Tibial nerve (tissue), 4 donors: ENCODE measurements at places on chromosomes 7 and 10. TPM values are rescaled to one million over a fixed set of nuclear protein-coding genes. Genes with fewer than 3 reads are reported as not detected.

GRCh38 chr7:156753229-156753560 lies 112.6 kb downstream of the RNF32 start:
- H3K4me3 ChIP-seq = no peak overlapping the region
- no peak for DNase-seq
- H3K4me1 ChIP-seq = no peaks in the 10 kb centered on the region
- H3K27ac ChIP-seq = no peak overlapping the region
- no peaks in the 10 kb centered on the region for H3K27me3 ChIP-seq
- no peaks in the 10 kb centered on the region for H3K36me3 ChIP-seq

Gene TWIST1
- total RNA-seq = 45.9 TPM

- H3K27ac ChIP-seq = peak overlapping the region; percentile 57
- H3K27me3 ChIP-seq = no peaks in the 10 kb centered on the region
- DNase-seq = no peak
- H3K4me3 ChIP-seq = no peak overlapping the region
- no peaks in the 10 kb centered on the region for H3K36me3 ChIP-seq
These were observed 62.4 kb downstream of the FZD1 start for GRCh38 chr7:91326516-91327199.

GRCh38 chr10:16030562-16030961 lies 170.3 kb upstream of the MINDY3 start:
- DNase-seq = no peak
- no peaks in the 10 kb centered on the region for H3K36me3 ChIP-seq
- no peak overlapping the region for H3K27ac ChIP-seq

- H3K4me3 ChIP-seq = no peak overlapping the region
- no peak overlapping the region for H3K27ac ChIP-seq
- DNase-seq = no peak
- no peaks in the 10 kb centered on the region for H3K27me3 ChIP-seq
These were observed 17.9 kb downstream of the NHLRC2 start for GRCh38 chr10:113872139-113873030.

GRCh38 chr7:28411876-28412662 lies at the start of gene CREB5:
CREB5 (plus strand) TSS chr7:28412518; CDS start chr7:28412915, 397 bp downstream.
- DNase-seq = no peak
- H3K4me3 ChIP-seq = peak within 1 kb of the TSS; percentile 55
- no peaks in the 10 kb centered on the region for H3K27me3 ChIP-seq
- H3K27ac ChIP-seq = no peak within 1 kb of the TSS

- no peak for DNase-seq
- no peaks in the 10 kb centered on the region for H3K36me3 ChIP-seq
- H3K27me3 ChIP-seq = no peaks in the 10 kb centered on the region
- no peaks in the 10 kb centered on the region for H3K4me1 ChIP-seq
These were observed 70.8 kb upstream of the FAM204A start for GRCh38 chr10:118412932-118413331.

Gene ANKRD30A
- 0.22 TPM for total RNA-seq

DNA sequence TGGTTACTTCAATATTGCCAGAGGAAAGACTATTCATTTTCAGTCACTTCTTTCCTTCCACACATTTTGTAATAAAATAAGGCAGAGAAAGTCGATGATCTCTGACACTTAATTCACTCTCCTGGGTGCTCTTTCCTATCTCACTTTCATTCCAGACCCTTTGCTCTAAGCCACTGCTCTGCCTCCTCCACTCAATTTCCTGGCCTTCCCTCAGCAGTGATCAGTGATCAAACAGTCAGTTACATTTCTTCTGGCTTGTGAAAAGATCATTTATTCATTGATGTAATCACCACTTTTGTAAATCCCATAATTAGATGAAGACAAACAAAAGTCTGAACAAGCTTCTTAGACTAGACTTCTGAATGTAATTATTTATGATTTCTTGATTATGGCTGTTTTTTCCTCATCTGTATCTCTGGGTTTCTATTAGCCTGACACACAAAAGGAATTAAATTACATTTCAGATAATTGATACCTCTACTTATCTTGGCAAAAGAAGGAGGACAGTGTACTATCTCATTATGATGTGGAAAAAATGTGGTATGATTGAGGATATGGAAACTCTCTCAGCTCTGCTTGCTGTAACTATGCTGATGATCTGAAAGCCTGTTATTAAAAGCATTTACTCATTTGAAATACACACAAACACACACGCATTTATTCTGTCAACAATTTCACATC lies 1102.3 kb downstream of the GRM8 start:
- H3K27ac ChIP-seq = no peak overlapping the region
- H3K27me3 ChIP-seq = no peaks in the 10 kb centered on the region
- no peak overlapping the region for H3K4me3 ChIP-seq
- H3K4me1 ChIP-seq = no peaks in the 10 kb centered on the region
- H3K36me3 ChIP-seq = no peaks in the 10 kb centered on the region
